ENCODE measurements at places on chromosomes 5 and 9. TPM values are rescaled to one million over a fixed set of nuclear protein-coding genes. Genes with fewer than 3 reads are reported as not detected.

DNA sequence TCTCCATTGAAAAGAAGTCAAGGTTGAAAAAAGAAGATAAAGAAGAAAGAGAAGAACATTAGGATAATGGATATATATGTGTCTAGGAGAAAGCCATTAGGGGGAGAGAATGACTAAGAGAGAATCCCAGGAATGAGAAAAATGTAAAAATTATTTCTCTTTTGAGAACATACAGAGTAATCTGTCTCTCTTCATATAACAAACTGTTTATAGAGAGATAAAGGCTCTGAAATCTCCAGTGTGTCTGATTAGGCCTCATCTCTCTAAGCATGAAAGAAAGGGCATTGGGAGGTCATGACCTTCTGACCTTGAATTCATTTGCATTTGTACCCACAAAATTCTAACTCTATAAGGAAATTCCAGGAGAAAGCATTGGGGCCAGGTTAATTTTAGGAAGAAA, 3.5 kb upstream of the MPDZ start:
- DNase-seq, result no peak

GRCh38 chr9:100074093-100074492, 24.7 kb downstream of the ERP44 start:
- DNase-seq, result no peak

- no peak for DNase-seq
Observed at GRCh38 chr5:139925216-139925562, 117.9 kb downstream of the NRG2 start.

DNA sequence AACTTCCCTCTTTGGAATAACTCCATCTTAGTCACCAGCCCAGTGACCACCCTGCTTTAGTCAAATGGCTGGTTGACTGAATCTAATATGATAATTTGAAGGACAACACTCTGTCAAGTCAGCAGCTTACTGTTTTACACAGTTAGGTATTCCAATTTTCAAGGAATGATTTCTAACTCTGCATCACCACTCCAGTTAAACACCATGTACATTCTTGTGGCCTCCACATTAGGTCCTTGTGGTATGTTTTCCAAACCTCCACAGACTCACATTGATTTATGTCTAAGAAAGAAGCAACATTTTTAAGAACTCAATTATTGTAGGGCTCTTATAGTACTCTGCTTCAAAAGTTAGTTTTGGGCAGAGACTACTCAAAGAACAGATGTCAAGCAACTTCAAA, 110.7 kb downstream of the TLE1 start:
- DNase-seq, result no peak

- DNase-seq, result no peak
Observed at GRCh38 chr5:121707178-121707577, 144.5 kb upstream of the FTMT start.

DNA sequence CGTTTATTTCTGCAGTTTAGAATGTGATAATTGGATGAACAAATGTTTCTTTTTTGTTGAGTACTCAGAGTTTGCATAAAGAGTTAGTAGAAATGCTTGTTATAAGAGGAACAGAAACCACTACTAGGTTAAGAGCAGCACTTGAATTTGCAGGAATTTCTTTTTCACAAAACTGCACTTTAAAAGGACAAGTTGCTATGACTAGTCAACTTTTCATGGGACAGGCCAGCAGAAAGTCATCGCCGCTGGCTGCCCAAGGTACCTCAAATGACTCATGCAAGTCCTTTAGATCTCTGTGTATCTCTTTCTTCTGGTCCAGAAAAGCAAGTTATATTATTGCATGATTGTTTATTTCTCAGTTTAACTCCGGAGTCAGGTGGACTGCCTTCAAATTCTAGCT, 97.3 kb upstream of the HMHB1 start:
- DNase-seq, result no peak

GRCh38 chr9:69748304-69748703, 11.5 kb downstream of the PTAR1 start:
- no peak for DNase-seq

- peak; percentile 17 for DNase-seq
Observed at GRCh38 chr5:135488727-135489465, 36.7 kb upstream of the TIFAB start.

DNA sequence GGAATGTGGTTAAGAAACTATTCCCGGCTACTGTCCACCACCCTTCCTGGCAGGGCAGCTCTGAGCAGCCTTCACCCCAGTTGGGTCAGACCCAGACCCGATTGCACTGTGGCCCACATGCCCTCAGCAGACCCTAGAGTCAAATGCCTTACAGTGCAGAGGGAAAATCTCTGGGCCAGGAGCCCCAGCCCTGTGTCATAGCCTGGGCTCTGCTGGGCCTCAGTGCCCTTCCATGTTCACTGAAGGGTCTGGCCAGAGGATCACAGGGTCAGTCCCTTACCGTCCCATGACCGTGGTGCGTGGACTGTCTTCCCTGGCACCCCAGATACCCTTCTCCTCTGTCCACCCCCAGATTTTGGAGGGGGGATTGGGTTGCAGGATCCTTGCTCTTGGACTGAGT, 73.5 kb upstream of the COL5A1 start:
- DNase-seq, result no peak

DNA sequence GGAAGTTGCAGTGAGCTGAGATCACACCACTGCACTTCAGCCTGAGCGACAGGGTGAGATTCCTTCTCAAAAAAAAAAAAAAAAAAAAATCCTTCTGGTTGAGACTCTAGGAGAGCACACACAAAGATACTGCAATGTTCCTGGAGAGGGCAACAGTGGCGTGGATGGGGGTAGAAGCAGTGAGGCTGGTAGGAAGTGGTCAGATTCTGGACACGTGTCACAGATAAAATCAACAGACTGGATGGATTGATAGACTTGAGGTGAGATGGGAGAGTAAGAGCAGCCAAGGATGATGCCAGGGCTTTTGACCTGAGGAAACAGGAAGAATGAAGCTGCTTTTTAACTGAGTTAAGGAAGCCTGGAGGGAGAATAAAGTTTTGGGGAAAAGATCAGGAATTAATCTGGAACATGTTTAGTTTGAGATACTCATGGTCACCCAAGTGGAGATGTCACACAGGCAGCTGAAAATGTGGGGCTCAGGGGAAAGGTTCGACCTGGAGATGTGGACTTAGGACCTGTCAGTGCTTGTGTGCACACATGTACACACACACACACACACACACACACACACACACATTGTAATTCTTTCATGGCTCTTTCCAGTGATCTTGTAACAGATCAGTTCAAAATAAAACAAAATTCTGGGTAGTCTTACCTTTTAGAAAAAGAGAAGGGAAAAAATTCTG, 88.1 kb downstream of the FANCC start:
- DNase-seq, result no peak

DNA sequence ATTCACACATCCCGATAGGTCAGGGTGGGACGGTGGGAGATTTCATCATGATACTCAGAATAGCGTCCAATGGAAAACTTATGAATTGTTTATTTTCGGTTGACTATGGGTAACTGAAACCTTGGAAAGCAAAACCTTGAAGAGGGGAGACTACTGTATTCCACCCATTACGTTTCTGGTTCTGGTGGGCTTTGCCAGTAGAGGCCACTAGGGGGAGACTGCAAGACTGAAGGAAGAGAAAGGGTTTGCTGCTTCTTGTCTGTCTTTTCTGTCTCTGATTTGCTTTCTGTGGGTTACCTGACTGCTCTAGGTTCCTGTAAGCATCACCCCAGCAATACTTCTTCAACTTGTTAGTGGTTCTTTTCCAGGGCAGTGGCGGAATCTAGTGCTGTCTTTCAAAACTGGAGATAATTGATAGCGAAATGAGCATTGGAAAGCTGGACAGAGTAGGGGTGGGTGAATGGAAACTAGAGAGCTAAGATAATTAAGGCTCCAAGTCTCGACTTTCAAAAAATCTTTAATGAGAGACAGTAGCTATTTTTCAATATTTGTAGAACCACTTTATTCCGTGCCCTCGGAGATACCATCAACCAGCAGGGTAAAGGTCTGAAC, 27.0 kb downstream of the GRIN3A start:
- DNase-seq, result peak; percentile 1

- DNase-seq, result no peak
Observed at GRCh38 chr5:56735849-56736641, 79.3 kb upstream of the MAP3K1 start.

DNA sequence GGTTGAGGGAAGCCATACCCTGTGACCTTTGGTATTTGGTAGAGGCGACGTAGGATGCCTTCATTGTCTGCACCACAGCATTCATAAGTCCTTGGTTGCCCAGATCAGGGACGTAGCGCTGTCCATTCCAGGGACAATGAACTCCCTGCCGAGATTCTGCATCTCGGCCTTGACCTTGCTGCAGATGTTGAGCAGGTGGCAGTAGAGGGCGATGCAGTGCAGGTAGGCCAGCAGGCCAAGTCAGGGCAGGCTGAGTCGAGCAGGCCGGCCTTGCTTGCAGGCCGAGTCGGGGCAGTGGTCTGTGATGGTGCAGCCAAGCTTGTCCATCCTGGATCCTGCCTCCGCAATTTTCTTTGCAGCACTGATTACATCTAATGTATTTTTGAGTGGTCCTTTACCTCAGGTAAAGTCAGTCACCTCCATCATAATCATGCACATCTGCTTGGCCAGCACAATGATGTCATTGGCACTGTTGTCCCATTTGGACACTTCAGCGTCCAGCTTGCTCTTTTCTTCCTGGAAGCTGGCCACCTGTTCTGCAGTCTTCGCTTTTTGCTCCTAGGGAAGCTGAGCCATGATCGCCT, 93.4 kb upstream of the CCDC112 start:
- no peak for DNase-seq

GRCh38 chr5:104186100-104186499, 623.5 kb upstream of the NUDT12 start:
- no peak for DNase-seq

- no peak for DNase-seq
Observed at GRCh38 chr5:164671640-164672039, 1166.2 kb downstream of the MAT2B start.

GRCh38 chr5:170785416-170785815, 1.9 kb downstream of the GABRP start:
- DNase-seq, result no peak

- no peak for DNase-seq
Observed at GRCh38 chr9:621201-621855, 220.2 kb upstream of the DMRT1 start.

DNA sequence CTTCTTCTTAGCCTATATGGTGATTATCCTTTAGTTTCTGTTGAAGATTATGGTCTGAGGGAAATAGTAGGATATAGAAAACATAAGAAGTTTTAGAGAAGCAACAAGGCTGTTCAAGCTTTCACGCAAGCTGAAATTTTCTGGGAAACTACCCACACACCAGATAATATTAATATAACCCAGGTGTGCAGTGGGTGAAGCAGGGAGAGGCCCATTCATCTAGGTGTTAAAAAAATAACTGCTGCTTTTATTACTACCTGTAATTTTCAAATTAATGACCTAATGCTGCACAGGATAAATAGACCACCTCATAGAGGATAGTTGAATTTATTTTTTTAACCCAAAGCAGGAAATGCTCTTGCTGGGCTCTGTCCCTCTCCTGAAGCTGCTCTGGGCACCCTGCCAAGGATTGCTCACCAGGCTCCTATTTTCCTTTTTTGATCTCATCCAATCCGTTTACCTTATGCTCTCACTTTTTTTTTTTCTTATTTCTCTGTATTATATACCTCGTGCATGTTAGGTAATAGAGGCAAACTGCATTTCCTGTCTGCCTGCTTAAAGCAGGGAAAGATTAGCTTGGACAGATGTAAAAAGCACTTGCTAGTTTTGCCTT, 124.3 kb upstream of the SLC12A2 start:
- DNase-seq, result peak; percentile 96

DNA sequence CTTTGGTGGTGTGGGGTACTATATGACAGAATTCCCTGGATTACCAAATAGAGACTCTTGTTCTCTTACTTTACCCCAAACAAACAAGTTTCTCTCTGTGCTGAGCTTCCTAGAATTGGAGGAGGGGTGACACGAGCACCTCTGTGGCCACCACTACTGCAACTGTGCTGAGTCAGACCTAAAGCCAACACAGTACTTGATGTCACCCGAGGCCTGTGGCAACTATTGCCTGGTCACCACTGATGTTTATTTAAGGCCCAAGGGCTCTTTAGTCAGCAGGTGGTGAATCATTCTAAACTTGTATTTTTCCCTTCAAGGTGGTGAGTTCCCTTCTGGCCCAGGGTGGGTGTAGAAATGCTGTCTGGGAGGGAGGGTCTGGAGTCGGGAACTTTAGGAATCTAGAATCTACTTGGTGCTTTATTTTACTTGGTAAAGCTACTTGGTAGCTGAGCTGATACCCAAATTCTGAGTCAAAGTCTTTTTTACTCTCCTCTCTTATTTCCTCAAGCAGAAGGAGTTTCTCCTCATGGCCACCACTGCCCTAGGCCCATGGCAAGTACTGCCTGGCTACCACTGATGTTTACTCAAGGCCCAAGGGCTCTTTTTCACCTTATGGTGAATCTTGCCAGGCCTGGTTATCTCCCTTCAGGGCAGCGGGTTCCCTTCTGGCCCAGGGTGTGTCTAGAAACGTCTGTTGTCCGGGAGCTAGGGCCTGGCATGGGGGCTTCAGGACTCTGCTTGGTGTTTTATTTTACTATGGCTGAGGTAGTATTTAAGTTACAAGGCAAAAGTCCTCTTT, 9.8 kb downstream of the LURAP1L start:
- no peak for DNase-seq

Gene DRD1
- not detected for total RNA-seq

Gene GOLM1
- 21.2 TPM for total RNA-seq

Gene GLDC
- total RNA-seq, result 3.4 TPM

Gene MPDZ
- 65.6 TPM for total RNA-seq

Gene IGFBPL1
- total RNA-seq, result 0.13 TPM

Gene ZBTB43
- total RNA-seq, result 42.6 TPM

Gene CDKN2A
- 4.2 TPM for total RNA-seq

Gene SIT1
- not detected for total RNA-seq

Gene CCL21
- total RNA-seq, result 1.8 TPM
